Esophagus squamous epithelium (tissue), 5 donors: ENCODE measurements at places on chromosomes 6 and 20.

GRCh38 chr20:24871480-24872213 lies 77.4 kb upstream of the CST7 start:
- no peak for DNase-seq

GRCh38 chr6:50843842-50844241 lies 25.2 kb downstream of the TFAP2B start:
- DNase-seq = no peak

DNA sequence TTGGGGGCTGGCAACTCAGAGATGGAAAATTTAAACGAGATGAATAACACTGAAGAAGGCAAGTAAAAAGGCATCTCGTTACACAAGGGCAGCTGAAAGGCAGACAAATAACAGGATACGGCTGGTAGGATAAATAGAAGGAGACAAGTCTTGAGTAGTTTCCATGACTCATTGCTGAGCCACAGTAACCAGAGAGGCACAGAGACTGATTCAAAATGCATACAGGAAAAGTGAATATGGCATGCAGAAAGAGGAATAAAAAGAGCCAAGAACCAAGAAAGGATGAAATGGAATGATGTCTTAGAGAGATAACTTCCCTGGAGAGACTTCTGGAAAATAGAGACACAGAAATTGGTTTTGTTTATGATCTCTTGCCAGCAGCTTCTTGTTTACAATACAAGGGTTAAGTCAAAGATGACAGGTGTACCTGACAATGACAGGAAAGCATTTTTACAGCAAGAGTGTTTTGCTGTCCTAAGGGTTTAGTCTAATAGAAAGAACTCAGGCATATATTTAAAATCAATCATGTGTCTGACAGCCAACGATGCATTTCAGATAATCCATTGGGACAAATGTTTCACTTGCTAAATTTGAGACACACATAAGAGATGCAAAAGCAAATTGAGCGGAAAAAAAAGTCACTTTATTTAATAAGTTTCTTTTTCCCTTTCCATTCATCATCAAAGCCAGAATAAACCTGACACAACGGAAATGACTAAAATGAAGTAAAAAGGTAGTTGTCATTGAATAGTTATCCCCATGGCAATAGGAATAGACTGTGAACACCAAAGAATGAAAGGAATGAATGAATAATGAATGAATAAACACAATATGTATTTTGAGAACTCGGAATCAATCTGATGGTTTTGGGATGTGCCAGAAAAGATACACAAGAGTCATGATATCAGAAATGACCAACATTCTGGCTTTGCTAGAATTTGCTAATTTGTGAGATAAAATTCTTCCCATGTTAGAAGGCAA lies 68.0 kb upstream of the KCNQ5 start:
- DNase-seq = no peak

DNA sequence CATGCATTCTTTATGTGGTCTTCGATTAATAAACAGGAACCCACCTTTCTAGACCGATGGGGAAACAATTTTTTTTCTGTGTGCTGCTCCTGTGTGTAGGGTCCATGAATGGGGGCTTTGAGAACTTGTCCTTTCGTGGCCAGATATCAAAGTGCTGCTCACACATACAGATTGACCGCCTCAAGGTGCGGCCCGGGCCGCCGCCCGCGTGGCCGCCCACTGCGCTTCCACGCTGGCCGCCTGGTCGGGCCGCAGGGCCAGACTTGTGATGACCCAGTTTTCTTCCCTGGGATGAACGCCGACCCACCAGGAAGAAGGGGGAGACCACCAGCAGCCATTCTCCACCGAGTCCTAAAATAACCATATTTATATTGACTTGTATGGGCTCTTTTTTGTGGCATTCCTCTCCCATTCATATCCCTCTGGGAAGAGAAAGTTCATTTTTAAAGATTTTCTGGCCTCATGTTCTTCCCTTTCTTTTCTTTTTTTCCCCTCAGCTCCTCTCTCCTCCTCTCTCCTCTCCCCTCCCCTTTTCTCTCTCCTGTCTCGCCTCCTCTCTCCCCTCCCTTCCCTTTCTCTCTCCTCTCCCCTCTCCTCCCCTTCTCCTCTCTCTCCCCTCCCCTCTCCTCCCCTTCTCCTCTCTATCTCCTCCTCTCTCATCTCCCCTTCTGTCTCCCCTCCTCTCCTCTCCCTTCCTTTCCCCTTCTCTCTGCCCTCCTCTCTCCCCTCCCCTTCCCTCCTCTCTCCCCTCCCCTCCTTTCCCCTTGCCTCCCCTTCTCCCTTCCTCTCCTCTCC lies 264.8 kb upstream of the SUPT3H start:
- no peak for DNase-seq

- DNase-seq = no peak
These were observed 117.4 kb downstream of the ZFAND3 start for GRCh38 chr6:37936906-37937305.

DNA sequence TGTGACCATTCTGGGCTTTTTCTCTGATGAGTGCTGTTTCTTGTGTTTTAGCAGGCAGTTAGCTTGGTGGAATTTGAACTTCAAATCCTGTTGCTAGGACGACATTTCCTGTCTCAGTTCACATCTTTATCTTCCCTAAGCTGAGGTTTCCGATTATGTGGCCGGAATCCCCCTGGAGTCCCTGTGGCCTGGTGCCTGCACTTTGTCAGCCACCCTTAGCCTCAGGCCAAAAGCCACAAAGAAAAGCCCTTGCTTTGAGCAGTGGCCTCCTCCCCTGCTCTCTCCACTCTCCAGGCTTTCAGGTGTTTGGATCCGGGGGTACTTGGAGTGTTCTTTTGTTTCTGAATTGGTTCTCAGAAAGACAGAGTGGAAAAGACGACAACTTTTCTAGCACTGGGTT lies 59.9 kb upstream of the PMEPA1 start:
- no peak for DNase-seq

GRCh38 chr20:43946659-43947315 lies 32.1 kb downstream of the TOX2 start:
- DNase-seq = no peak

DNA sequence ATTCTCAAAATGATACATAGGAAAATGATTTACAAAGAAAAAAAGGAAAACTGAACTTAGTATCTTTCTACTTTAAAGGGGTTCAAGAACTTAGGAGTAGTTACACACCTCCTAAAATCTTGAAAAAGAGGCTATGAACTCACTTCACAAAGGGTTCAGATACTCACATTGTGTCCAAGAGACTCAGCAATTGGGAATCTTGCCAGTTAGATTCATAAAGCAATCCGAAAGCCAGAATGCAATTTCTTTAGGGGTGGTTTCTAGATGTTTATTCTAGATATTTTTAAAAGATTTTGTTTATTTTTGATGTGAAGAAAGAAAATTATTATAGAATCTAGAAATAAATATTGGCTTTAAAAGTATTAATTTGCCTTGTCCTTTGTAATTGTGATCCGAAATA lies 1.7 kb upstream of the MYB start:
- DNase-seq = no peak

- DNase-seq = no peak
These were observed 157.8 kb upstream of the PREP start for GRCh38 chr6:105560611-105561066.

DNA sequence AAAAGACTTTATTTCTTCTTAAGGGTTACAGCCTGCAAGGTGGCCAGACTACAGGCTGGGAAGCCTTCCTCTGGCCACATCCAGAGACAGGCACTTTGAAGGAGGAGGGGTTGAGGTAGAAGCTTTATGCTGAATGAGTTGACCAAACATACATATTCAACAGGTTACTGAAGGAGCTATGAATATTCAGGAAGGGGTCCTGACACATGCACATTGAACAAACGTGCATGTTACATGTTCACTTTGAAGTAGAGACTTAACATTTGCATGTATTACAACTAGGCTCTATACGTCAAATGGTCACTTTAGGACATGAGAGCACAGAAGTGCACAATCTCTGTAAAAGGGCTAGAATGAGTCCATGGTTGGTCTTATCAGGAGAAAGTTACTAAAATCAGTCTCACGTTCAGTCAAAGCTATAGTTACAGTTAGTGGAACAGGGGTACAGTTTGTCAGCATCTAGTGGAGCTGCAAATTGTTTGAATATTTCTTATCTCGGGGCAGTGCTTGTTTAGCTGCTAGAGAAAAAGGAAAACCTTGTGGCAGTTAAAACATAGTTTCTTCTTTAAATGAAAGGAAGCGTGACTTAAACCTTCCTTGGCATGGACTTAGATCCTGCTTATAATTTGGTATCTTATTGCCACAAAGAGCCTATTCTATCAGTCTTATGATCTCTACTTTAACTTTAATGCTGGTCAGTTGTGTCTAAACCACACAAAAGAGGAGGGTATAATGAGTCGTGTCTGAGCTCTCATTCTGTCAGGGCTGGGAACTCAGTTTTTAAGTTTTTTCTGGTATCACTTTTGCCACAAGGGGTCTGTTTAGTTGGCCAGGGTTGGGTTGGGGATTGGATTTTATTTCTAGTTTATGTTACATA lies 4.6 kb upstream of the ZSCAN9 start:
- no peak for DNase-seq

- no peak for DNase-seq
These were observed 8.6 kb downstream of the HS3ST5 start for GRCh38 chr6:114334237-114334636.

DNA sequence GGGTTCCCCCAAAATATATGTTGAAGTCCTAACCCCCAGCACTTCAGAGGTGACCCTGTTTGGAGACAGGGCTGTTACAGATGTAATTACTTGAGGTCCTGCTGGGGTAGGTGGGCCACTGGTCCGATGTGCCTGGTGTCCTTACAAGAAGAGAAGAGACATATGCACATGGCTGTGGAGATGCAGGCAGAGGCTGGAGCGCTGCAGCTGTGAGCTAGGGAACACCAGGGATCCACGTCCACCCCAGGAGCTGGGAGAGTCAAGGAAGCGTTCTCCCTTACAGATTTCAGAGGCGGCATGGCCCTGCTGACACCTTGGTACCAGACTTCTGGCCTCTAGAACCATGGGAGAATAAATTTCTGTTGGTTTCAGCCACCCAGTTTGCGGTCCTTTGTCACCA lies 11.7 kb upstream of the SLC22A2 start:
- DNase-seq = no peak

- no peak for DNase-seq
These were observed 52.5 kb downstream of the RPS12 start for GRCh38 chr6:132866762-132867449.

- no peak for DNase-seq
These were observed 330.8 kb upstream of the PREP start for GRCh38 chr6:105733556-105734162.

- no peak for DNase-seq
These were observed 25.7 kb downstream of the KCNK5 start for GRCh38 chr6:39203436-39204159.

- no peak for DNase-seq
These were observed 13.5 kb downstream of the HAO1 start for GRCh38 chr20:7926767-7927166.
